Brain microvascular endothelial cell (primary cell): ENCODE measurements at places on chromosomes 1 and 21.
A peak's percentile ranks its signal among the peaks of the same experiment; 100 is the strongest.

DNA sequence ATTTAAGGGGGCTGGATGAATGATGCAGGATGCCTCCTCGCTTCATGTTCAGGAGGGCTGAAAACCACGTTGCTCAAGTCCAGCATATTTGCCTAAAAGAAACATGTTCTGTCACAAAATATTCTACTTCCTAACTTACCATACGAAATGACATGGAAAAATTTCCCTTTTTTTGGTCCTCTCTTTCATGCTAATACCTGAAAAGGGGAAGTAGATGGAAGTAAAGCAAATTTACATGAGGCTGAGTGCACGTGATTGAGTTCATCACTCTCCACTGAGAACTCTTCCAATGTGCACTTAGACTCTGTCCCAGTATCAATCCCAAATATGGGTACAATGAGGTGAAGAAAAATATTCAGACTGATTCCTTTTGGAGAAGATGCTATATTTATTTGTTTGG, 23.0 kb downstream of the XCL2 start:
- DNase-seq = no peak

GRCh38 chr21:45537746-45538291, 4.4 kb downstream of the SLC19A1 start:
- no peak for DNase-seq

GRCh38 chr1:203104789-203105390, 19.1 kb upstream of the MYOG start:
- DNase-seq = no peak

- DNase-seq = no peak
Observed at GRCh38 chr1:89525169-89525855, 683 bp downstream of the LRRC8B start.

DNA sequence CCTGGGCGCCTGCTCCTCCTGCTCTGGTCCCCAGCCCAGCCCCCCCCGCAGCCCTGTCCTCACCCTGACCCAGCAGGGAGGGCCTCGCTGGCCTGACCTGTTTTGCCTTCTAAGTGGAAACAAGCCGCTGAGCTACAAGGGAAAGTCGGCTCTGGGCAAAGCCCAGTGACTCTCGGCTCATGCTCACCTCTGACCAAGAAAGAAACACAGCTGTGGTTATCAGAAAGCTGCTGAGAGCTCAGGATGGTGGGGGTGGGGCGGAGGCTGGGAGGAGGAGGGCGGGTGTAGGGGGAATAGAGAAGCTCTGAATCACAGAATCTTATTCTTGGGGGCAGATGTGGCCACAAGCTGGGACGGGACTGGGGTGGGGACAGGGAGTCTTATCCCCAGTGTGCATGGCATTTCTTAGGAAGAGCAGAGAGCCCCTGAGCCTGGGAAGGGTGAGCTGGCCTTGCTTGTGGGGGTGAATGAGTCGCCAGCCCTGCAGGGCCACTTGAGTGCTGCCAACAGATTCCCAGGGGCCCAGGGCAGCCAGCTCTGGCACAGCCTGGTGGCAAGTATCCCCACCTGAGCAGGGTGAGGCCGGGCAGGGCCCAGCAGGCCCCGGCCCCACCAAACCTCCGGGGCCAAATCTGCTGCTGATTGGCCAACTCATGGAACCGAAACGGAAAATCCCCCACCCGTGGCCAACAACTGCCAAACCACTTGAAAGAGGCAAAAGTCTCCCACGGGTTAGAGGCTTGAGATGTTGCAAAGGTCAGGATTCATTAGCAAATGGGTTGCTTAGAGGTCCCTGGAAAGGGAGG, 120.6 kb downstream of the SPSB1 start:
- DNase-seq = peak; percentile 82

GRCh38 chr1:8482979-8483381, 165.1 kb downstream of the SLC45A1 start:
- DNase-seq = no peak

DNA sequence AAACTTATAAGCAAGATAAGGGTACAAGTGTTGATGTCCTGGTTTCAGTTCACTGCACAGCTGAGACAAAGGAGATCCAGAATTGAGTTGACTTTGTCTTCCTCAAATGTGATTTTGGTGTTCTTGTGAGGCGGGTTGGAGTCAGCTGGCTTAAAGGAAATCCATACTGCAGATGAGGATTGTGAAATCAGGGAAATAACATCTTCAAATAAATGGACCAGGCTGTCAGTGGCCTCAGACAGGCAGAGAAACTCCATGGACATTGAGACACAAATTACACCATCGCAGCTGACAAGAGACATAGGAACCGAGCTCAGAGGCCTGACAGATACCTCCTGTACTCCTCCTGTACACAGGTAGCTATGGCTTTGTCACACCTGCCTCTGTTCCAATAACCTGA, 27.0 kb upstream of the REG4 start:
- no peak for DNase-seq

DNA sequence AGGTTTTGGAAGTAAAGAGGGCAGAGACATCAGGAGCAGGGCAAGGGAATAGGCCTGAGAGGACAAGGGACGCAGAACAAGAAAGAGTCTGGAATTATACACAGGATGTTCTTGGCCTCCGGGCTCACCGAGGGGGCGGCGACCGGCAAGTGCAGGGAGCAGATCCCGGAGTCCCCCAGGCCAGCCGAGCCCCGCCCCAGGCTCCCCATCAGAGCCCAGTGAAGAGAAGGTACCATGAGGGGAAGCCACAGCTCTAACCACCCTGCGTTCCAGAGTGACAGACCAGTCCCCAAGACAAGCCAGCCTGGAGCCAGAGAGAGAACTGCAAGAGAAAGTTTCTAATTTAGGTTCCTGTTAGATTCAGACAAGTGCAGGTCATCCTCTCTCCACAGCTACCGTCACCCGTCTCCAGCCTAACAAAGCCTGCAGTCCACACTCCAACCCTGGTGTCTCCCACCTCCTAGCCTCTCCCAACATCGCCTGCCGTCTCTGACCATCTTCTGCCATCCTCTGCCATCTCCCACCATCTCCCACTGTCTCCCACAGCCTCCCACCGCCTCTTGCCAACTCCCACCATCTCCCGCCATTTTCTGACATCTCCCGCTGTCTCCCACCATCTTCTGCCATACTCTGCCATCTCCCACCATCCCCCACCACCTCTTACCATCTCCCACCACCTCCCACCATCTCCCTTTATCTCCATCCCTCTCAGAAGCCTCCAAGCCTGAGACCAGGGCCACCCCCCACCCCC, 42.5 kb downstream of the CAPN2 start:
- no peak for DNase-seq

DNA sequence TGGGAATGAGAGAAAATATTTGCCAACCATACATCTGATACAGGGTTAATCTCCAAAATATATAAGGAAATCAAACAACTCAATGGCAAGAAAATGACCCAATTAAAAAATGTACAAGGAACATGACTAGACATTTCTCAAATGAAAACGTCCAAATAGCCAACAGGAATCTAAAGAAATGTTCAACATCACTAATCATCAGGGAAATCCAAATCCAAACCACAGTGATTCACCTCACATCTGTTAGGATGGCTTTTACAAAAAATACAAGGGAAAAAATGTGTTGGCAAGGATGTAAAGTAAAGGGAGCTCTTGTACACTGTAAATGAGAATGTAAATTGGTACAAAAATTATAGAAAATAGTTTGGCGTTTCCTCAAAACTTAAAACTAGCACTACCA, 54.7 kb upstream of the ZRANB2 start:
- no peak for DNase-seq

DNA sequence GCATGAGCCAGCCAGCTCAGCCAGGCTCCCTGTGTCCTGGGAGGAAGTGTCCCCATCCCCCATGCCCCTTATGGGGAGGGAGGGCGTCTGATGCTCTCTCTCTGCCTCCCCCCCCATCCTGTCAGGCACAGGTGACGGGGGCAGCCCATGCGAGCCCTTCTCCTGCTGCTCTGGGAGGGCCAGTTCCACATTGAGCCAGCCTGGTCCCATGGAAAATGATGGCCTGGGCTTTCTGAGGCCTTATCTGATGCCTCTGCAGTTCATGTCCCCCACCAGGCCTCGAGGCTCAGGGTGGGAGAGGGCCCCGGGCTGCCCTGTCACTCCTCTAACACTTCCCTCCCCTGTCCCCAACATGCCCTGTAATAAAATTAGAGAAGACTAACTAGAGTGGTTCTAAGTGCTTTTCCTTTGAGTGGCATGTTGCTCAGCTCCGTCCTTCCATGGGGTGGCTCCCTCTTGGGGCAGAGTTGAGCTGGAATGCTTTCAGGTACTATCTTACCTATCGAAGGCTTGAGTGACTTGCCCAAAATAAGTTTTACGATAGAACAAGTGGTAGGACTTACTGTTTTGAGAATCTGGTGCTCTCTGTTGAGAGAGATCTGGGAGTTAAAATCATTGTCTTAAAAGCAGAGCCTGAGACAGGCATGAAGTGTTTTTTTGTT, 1.8 kb upstream of the MTFR1L start:
- no peak for DNase-seq

DNA sequence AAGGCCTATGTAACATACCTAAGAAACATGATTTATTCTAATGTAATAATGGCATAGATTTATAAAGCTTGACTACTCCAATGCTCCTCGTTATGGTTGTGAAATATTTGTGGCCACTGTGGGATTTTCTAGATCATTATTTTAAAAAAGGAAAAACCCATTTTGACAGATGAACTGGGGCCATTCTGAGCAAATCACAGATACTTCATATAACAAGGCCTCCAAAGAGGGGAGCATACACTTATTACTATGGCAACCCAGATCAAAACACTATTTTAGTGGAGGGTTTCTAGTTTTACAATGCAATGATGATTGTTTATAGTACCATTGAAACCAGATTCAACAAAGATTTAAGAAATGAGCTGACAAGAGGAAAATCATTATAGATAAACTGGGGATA, 346.6 kb downstream of the ZNF326 start:
- no peak for DNase-seq

DNA sequence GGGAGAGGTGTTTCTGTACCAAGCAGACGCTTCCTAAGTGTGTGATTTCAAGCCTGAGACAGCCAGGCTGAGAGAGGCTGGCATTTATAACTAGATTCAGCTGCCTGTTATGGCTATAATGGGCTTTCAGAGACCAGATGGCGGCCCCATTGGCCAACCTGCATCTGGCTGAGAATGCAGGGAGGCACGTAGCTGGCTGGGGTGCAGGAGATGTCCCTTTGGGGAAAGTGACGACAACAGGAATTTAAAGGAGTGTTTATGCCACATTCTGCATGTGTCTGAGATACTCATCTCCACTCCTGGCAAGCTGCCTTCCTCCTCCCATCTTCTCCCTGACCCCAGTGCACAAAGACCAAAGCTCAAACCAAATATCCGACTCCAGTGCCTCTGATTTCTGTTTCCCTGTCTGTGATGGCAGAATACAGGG, 21.3 kb upstream of the CCDC190 start:
- DNase-seq = no peak

DNA sequence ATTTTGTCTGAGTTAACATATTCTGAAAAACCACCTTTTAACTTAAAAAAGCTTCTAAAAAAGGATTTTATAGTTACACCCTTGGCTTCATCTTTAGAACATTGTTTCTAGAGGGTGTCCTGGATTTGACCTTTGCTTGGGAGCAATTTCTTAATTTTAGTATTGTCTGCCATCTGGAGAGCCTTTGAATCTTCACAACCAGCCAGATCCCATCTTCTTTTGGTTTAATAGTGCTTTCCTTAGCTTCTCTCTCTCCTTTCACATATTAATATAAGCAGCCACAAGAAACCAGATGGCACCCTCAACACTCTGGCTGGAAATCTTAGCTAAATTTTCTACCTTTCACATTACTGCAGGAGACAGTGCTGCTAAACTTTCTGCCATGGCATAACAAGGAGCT, 76.5 kb upstream of the TSPAN2 start:
- DNase-seq = no peak

DNA sequence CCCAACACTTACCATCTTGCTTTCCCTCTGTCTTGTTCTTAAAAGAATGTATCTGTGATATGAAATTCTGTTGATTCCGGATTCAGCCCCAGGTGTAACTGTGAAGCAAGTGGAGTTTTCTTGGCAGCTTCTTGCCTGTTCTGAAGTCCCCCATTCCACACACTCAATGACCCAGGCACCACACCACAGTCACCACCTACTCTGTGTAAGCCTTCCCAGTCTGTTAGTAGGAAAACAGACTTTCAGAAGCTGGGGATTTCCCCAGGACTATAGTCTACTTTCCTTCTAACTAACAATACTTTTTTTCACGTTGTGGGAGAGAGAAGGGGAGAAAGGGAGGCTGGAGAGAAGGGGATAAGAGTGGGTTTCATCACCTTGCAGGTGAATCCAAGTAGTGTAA, 299.1 kb upstream of the PROX1 start:
- no peak for DNase-seq

DNA sequence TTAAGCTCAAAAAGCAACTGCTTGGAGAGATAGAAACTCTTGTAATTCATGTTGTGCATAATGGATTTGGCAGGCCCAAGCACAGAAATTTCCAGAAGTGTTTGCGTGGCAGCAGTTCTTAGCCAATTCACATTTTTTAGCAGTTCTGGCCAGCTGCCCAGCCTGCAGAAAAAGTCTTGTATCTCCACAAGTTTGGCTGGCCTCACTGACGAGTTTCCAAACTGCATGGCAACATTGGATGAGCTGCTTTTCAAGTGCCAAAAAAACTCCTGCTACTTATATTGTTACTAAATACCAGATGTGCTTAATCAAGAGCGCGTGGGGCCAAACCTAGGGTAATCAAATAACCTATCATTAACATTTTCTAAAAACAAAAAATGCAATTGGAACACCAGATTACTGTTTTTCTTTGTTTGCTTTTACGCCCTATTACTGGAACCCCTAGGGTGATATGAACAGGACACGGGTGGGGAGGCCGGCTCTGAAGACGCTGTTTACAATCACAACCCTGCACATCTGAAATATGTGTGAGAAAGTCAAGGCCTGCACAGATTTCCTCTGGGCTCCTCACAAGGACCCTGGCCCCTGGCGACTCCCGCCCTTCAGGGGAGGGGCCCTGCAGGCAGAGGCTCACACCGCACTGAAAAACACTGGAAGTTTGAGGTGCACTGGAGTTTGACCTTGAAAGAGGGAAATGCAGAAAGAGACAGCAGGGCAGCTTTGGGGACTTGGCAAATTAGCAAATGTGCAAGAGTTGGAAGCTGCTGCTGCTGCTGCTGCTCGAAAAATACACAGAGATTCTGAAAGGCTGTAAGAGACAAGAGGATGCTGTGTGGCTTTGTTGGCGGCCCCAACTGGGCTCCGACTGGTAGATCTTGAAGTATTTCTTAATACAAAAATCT, 55.2 kb upstream of the TARBP1 start:
- DNase-seq = peak; percentile 96

- no peak for DNase-seq
Observed at GRCh38 chr1:53299233-53299632, 28.6 kb downstream of the LRP8 start.
